ENCODE measurements at places on chromosomes 6 and 20. TPM values are rescaled to one million over a fixed set of nuclear protein-coding genes. Genes with fewer than 3 reads are reported as not detected.

- DNase-seq = no peak
Observed at GRCh38 chr6:122956376-122956775, 39.7 kb upstream of the CLVS2 start.

- no peak for DNase-seq
Observed at GRCh38 chr6:88916615-88917208, 46.7 kb downstream of the RNGTT start.

- DNase-seq = no peak
Observed at GRCh38 chr20:37807471-37808232, 95.3 kb upstream of the VSTM2L start.

The FAM83B gene
- not detected for total RNA-seq

The WFDC10B gene
- not detected for total RNA-seq

DNA sequence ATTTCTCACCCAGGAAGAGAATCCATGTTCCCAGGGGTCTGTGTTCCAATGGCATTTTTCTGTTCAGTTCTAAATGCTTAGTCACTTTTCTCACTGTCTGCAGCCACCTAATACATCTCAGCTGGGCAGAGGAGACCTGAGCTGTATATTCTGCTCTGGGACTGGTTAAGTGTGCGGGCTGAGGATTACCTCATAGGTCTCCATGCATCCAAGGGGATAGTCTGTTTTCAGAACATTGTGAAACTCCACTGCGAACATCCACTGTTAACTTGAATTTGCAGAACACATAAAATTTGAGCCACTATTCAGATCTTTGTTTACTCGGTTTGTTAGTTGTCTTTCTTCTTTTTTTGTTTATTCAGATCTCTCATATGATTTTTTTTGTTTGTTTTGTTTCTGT is 947.1 kb downstream of the TFAP2A start:
- DNase-seq = no peak

The TRIM15 gene
- total RNA-seq = not detected

DNA sequence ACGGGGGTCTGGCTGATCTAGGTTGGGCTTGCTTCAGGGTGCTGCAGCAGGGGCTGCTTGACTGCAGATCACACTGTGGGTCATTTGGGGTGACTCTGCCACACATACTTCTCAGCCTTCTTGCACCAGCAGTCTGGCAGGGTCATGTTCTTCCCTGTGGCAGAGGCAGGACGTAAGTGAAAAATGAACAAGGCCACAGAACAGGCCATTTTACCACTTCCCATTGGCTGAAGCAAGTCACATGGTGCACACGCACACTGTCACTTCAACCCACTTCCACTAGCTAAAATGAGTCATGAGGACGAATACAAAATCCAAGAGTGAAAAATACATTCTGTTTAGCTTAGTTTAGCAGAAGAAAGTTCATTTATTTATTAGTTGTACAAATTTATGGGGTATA is 168.6 kb upstream of the GGTLC1 start:
- DNase-seq = no peak

DNA sequence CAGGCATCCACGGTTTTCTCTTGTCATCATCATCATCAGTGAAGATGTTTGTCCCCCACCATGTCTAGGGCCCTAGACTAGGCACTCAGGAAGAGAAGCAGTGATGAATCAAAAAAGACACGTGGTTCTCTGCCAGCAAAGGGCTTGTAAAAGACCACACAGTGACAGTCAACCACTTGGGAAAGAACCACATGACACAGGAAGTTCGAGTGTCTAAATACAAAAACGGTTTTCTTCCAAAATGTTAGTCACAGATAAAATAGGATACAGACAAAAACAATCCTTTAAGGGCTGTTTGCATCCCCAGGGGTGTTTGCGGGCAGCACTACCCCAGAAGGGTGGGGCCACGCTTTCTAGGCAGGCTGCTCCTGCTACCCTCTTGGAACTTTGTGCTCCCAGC is 356.8 kb upstream of the AGPAT4 start:
- no peak for DNase-seq

GRCh38 chr6:156942266-156942665 is 165.1 kb downstream of the ARID1B start:
- no peak for DNase-seq

The HLA-DPA1 gene
- 115 TPM for total RNA-seq

- DNase-seq = no peak
Observed at GRCh38 chr6:27052731-27053082, 194.8 kb upstream of the PRSS16 start.
